ENCODE measurements at places on chromosomes 11 and 22.
A peak's percentile ranks its signal among the peaks of the same experiment; 100 is the strongest.

GRCh38 chr11:114036147-114036811 lies 23.2 kb upstream of the ZBTB16 start:
- peak; percentile 79 for DNase-seq

- DNase-seq: no peak
These were observed 86.8 kb downstream of the SLC1A2 start for GRCh38 chr11:35332524-35332923.

DNA sequence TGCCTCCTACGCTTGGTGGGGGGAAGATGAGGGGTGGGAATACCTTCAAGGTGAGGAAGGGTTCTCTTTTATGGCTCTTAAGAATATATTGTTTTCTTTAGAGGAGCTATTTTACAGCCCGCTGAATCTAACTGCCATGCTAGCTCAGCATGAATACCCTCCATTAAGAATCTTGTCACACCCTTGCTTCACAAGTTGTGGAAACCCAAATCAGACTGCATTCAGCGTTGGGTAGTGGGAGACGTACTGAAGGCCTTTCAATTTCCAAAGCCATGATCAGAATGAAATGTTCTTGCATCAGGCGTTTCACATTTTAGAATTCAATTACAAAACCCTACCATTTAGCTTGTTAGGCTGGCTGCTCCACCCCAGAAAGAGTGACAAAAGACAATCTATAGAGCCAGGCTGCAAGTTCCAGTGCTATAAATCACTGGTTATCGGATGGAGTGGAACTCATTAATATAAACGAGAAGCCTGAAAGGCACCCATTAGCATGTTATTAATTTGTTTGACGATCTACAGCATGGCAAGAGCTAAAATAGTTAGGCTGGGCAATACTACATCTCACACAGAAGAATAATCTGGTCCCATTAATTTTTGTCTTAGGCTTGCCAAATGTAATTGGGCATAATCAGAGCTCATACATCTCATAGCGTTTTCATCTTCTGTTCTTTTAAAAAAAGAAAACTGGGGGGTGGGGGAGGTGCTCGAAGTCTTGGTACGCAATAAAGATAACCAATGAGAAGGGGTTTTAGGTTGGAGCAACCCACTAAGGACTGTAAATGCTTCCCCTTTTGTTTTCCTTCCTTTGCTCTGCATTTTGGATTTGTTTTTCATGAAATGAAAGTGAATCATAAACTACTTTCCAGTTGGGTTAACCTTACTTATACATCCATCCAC lies 57.5 kb downstream of the ABTB2 start:
- no peak for DNase-seq

DNA sequence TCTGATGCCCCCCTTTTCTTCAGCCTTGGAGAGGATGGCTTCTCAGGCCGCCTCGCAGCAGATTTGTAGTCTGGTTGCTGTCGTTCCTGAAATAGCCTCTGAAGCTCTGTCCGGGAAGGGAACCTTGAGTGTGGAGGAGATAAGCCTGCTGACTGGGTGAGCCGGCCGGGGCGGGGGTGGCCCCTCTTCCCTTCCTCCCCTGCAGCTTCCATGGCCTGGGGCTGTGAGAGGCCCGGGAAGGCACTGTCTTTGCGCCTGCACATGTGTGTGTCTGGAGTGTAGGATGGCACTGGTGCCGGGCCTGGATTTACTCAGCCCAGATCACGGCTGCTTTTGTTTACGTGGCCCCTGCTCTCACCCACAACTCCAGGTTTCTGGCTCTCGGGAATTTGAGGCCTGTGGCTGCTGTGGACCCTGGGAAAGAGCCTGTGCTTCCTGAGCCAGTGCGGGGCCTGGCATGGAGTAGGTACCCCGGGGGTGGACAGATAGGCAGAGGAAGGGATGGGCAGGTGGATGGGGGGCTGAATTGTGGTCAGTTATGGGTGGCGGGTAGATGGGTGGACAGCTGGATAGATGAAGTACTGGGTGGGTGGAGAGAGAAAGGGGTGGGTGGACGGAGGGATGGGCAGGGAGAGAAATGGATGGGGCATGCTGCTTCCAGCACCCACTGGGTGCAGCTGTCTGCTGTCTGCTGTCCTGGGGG lies 16.6 kb downstream of the KCNQ1 start:
- no peak for DNase-seq

DNA sequence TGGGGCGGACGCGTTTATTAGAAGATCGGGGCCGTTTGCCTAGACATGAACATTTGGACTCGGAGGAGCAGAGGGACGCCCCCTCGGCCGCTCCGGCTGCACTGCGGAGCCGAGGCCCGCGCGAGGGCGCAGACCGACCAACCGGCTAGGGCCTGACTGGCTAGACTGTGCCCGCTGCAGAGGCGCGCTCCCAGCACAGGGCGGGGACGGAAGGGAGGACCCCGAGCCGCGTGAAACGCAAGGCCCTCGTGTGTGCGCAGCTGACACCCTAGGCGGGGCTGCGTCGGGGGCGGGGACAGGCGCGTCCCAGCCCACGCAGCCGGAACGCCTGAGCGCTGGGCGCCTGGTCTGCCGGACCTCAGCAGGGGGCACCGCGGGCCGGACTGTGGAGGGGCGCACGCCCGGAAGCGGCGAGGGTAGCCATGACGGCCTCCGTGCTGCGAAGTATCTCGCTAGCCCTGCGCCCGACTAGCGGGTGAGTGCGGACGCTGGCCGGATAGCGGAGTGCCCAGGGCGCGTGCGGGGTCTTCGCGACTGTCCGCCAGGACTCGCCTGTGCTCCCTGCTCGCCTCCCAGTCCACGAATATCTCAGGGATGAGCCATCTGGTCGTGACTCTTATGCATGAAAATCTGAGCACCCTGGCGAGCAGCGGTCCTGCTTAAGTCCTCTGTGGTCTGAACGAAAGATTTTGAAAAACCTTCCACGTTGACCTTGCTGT lies at the start of gene MRPL40:
Gene MRPL40, plus strand, starts transcription at position 413 of the 719 bp plus-strand sequence. Its CDS starts 10 bp downstream, at position 423.
- peak; percentile 93 for DNase-seq

DNA sequence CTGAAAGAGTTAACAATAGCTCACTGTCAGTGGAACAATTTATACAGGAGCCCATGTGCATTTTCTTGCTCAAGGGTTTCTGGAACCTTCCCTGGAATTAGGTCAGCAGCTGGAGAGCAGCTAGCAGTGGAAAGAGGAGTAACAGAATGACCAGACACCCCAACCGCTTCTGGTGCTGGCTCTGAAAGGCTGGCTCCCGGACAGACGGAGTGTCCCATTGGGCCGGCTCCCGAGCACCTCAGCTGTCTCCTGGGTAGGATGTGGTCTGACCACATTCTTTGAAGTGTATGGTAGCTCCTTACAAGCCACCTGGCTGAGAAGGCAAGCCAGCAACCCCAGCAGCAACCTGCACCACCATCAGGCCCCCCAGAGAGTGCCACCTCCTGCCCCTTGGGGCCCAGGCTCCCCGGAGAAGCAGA lies 44.7 kb downstream of the ABTB2 start:
- no peak for DNase-seq

DNA sequence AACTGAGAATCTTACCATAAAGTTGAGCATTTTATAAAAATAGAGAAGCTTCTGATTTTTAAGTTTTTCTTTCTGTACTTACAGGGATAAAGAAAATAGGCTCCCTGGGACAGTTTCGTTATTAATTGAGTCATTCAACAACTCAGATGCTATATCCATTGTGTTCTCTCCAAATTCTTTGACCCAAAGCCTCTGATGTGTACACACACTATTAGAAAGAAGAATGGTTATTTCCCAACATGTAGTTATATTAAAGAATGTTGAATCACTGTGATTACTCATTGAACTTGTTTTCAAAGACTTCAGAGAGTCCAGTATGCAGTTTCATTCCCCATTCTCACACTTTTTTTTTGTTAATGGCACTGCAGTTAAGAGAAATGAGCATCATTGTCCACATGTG lies 734.3 kb upstream of the ARHGAP42 start:
- no peak for DNase-seq

DNA sequence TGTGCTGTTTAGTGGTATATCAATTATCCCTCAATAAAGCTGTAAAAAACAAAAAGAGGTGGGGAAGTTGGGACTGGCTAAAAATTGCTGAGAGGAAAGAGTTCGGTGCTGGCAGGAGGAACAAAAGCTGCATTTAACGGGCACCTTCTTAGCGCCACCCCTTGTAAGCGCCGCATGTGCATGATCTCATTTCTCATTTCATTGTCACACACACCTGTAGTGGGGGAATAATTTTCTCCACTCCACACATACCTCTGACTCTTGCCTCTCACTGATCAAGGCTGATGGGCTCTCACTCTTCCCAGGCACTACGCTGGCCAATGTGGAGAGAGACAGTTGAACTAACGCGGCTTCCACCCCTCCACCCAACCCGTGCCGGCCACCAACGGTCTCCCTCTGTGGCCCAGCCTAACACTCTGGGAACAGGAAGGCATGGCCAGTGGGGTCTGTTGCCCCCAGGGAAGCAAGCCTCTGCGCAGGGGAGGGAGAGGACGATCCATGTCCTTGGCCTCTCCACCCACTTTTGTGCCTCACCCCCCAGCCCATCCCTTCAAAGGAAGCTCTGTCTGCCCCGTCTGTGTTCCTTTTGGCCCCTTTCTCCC lies 186.7 kb upstream of the SYT13 start:
- no peak for DNase-seq

DNA sequence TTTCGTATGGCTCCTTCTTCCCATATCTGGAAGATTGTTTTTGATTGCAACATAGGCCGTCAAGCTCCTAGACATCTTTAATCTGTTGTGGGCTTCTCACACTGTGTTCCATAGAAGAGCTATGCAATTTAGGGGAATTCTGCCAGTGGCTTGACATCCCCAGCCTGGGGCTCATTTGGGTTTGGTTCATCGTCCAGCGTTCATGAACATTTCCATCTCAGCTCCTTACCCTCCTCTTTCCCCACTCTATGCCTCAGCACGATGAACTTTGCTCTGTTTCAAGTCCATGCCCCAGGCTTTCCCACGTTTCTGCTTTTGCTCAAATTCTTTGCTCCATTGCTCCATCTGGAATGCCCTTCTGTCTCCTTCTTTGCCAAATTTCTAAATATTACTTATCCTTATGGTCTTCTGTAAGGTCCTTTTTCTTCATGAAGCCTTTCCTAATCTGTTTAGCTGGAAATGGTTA lies 26.1 kb upstream of the CLMP start:
- DNase-seq: no peak

- no peak for DNase-seq
These were observed 971 bp downstream of the TUBGCP6 start for GRCh38 chr22:50243685-50244419.

- no peak for DNase-seq
These were observed 40.2 kb downstream of the MICAL3 start for GRCh38 chr22:17984114-17984513.

GRCh38 chr11:19076744-19077589 lies 16.4 kb upstream of the MRGPRX2 start:
- DNase-seq: no peak

- no peak for DNase-seq
These were observed 30.2 kb upstream of the CRYBB3 start for GRCh38 chr22:25169278-25170031.

DNA sequence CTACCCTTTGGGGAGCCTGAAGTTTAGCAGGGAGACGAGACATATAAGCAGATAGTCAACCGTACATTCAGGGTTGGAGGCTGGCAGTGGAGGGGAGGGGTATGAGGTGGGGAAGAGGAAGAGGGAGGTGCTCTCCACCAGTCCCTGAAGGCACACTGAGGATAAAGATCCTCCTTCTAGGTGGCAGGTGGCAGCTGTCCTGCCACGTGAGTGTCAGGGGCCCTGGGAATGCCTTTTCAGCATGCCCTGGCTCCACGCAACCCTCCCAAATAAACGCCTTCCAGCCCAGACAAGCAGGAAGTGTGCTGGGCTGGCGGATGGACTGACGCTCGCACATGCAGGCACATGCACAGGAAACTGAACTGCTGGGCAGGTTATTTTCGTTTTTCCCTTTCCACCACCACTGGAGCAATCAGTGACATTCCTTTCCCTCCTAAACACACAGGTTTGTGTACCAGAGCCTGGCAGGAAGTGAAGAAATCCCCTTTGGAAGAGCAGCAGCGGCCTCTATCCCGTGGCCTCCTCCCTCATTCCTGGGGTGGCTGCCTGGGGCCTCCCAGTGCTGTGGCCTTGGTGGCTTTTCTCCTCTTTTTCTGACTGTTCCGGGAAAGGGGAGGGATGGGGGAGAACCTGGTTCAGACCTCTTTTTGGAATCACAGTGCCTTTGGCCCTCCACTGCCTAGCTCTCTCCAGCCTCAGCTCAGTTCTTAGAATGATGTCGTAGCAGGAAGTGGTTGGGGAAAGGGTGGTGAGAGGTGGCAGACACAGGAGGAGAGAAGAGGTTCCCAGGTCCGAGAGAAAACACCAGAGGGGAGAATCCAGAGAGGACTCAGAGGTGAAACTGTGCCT lies 157.0 kb upstream of the TIMP3 start:
- peak; percentile 76 for DNase-seq

DNA sequence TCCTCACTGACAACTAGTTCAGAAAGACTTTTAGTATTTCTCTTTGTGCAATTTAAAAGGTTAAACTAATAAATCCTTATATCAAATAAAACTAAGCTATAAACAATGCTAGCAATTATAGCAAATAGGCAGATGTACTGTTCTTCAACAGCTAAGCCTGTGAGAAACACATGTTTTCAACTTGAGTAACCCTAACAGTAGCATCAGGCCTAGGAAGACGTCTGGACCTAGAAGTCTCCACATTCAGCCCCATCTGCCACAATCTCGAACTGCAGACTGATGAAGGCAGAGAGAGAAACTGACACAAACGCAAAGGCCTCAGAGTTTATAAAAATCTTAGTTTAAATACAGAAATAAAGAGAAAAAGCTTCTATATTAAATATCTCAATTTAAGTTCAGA lies 2.5 kb downstream of the ST13 start:
- DNase-seq: no peak

- no peak for DNase-seq
These were observed 478.1 kb upstream of the CHORDC1 start for GRCh38 chr11:90700789-90701439.

DNA sequence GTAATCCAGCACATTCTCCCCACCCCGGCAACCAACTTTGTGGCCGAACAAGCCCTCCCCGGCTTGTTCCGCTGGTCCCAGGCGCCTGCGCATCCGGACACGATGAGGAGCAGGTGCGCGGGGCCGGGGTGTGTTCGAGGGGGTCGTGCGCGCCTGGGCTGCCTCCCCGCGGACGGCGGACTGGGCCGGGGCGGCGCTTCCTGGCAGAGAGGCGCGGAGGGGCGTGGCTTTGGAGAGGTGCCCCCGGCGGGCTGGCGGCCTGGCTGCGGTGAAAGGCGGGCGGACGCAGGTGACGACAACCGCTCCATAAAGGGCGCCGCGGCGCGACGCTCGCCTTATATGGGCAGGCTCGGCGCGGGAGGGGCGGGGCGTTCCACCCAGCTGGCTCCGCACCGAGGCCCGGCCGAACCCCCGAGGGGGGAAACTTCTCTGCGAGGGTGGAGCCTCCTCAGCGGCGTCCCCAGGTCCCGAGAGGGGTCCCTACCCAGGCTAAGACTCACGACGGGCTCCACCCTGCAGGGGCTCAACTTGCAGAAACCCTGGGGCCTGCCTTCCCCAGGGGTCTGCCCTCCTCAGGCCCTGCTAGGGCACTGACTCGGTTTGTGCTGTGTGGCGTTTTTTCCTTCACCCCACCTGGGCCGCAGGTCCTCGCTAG lies 26.4 kb downstream of the TXN2 start:
- DNase-seq: peak; percentile 93

- no peak for DNase-seq
These were observed 14.0 kb upstream of the RELT start for GRCh38 chr11:73361953-73362776.
